Hematopoietic multipotent progenitor cell treated with erythropoietin and hydrocortisone succinate and interleukin-3 and kit ligand, for 15 days (in vitro differentiated cells): ENCODE measurements at places on chromosomes 5 and 9.

DNA sequence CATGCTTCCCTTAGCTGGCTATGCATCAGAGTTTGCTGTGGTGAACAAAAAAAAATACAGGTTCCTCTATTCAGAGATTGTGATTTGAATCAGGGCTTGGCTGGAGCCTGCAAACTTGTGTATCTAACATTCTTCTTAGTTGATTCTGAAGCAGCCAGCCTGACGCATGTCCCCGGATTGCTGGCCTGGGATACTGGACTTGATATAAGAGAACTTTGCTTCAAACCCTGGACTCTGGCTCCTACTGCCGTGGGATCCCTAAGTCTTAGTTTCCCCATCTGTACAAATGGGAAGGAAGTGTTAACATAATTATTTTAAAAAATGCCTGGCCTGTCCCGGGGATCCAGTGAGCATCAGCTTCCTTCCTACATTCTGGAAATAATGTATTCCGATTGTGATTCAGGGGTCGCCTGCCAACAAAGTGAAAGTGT, 292.8 kb downstream of the ARHGEF28 start:
- no peak for DNase-seq

- DNase-seq: no peak
Measured at GRCh38 chr5:179150011-179150410, 89.8 kb downstream of the ZNF354C start.

- no peak for DNase-seq
Measured at GRCh38 chr9:19759066-19759465, 29.8 kb downstream of the SLC24A2 start.

- DNase-seq: no peak
Measured at GRCh38 chr9:31608881-31609280, 775.6 kb upstream of the ACO1 start.
